Stimulated activated CD8-positive, alpha-beta memory T cell treated with anti-CD3 and anti-CD28 coated beads, Interleukin-4, amount 100 ng/mL, for 1 hour (primary cell): ENCODE measurements at places on chromosomes 4 and X.

DNA sequence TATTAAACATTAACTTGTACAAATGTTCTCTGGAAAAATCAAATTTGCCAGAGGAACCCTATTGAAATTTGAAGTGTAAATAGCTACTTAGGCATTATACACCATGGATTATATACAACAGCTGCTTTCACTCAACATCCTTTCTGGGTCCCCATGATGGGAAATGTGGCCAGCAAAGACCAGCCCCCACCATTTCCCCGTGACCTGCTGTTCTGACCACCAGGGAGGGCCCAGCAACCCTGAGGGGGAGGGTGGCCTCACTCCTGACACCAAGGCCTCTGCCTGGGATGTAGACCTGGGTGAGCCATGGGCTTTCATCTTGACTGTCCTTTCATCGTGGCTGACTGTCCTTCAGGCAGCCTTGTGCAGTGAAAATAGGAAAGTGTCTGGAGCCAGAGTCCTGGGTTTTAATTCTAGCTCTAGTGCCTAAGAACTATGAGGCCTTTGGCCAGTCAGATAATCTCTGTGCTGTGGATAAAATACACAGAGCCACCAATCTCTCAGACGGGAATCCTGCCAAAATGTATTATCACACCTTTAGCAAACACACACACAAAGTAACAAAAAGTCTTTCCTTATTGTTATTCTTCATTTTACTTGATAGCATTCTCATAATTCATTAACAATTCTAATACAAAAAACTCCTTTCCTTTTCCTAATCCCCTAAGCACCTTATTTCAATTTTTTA lies 45.1 kb downstream of the NR3C2 start:
- DNase-seq: no peak

- no peak for DNase-seq
Observed at GRCh38 chr4:79083406-79084010, 144.3 kb upstream of the PAQR3 start.

GRCh38 chr4:54090804-54091623 lies 8.9 kb upstream of the GSX2 start:
- DNase-seq: no peak

DNA sequence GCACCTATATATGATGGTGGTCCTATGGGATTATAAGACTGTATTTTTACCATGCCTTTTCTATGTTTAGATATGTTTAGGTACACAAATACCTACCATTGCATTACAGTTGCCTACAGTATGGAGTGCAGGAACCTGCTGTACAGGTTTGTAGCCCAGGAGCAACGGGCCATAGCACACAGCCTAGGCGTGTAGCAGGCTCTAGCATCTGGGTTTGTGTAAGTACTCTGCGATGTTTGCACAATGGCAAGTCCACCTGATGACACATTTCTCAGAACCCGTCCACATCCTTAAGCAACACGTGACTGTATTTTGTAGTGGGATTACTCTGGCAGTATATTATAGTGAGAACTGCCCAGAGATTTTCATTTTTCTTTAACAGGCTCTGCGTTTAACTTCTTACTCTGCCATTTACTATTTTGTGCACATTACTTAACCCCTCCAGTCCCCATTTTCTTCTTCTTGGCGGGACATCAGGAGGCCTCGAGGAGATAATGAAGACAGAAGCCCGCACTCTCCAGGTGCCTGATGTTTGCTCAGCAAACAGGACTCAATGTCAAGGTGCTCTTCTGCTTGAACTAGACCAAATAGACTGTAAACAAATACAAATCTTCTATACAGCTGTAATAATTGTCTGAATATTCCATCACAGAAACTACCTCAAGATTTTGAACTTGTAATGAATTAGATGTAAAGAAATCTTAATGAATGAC lies 102.0 kb upstream of the PDLIM3 start:
- no peak for DNase-seq

- no peak for DNase-seq
Observed at GRCh38 chr4:70062000-70062399, 11.8 kb downstream of the HTN1 start.

- DNase-seq: no peak
Observed at GRCh38 chr4:152646221-152646620, 33.6 kb downstream of the TMEM154 start.

GRCh38 chrX:142804085-142804484 lies 221.6 kb upstream of the SPANXN4 start:
- no peak for DNase-seq

GRCh38 chr4:40672528-40673522 lies 43.2 kb upstream of the RBM47 start:
- DNase-seq: no peak

- no peak for DNase-seq
Observed at GRCh38 chr4:2411786-2412510, 6.5 kb downstream of the ZFYVE28 start.

DNA sequence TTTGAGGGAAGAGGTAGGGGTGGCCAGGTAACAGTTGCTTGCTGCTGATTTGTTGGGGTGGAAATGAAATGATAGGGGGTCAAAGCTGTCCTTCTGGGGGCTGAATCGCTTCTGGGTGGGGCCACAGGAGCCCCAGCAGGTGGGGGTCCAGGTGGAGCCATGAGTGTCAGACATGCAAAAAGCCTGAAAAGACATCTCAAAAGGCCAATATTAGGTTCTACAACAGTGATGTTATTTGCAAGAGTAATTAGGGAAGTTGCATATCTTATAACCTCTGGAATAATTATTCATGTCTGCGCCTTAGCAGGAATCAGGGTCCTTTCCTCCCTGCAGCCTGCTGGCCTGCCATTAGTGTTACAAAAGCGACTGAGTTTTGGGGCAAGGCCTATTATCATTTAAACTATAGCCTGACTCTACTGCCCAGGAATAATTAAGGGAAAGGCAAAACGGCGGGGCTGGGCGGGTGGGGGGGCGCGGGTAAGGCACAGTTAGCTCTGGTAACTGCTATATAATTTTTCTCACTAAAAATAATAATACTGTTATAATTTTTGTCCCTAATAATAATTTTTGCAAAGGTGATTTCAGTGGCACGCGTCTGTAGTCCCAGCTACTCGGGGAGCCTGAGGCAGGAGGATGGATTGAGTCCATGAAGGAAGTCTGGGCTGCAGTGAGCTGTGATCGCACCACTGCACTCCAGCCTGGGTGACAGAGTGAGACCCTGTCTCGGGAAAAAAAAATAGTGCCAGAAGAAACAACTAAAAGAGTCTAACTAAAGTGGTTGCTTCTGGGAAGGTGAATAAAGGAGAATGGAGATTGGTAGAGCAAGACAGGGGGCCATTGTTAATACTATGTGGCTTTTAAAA lies 145.7 kb downstream of the MAGEB17 start:
- DNase-seq: no peak

DNA sequence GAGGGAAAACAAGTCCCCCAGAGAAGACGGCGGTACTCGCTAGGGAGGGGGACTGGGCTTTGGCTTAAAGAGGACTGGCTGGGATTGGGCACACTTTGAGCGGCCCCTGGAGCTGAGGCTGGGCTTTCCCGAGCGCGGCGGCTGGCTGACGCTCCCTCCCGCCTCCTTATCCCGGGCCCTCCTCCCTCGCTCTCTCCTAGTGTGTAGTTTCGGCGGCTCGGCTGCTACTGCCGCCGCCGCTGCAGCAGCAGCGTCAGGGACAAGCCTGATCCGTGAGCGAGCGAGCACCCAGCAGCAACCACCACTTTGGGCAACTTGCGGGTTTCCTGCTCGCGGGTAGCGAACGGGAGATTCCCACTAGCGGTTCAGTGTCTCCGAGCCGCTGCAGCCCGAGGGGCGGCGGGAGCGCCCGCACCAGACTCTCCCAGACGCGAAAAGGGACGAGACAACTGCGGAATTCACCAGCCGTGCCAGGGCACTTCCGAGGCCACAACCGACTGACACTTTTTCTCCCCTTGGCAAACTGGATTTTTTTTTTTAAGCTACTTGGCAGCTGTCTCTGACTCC lies 632 bp upstream of the PCDH7 start:
- no peak for DNase-seq

DNA sequence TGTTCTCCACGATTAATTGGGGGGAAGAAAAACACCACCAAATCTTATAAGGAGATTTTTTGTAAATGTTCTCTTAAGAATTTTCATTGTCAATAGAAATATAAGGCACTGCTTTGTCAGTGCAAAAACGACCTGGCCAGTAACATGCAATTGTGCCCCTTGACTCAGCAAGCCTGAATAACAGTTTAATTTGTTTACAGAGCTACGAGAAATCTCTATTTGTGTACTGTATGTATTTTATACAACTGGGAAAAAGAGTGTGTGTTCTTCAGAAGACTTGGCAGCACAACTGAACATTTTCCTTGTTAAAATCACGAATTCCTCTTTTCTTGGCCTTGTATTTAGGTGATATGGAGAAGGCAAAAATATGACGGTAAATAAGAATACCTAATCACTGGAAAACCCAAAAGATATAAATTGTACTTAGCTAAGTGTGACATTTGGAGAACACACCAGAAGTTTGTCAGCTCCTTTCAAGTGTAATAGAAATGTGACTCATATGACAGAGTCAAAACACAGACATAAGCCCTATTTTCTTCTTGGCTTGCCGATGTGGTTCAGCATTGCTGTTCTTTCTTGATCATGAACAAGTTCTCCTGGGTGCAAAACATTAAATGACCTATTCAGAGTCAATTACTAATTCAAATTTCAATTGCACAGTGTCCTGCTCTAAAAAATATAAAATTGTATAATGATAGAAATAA lies 945.0 kb upstream of the INTU start:
- no peak for DNase-seq

DNA sequence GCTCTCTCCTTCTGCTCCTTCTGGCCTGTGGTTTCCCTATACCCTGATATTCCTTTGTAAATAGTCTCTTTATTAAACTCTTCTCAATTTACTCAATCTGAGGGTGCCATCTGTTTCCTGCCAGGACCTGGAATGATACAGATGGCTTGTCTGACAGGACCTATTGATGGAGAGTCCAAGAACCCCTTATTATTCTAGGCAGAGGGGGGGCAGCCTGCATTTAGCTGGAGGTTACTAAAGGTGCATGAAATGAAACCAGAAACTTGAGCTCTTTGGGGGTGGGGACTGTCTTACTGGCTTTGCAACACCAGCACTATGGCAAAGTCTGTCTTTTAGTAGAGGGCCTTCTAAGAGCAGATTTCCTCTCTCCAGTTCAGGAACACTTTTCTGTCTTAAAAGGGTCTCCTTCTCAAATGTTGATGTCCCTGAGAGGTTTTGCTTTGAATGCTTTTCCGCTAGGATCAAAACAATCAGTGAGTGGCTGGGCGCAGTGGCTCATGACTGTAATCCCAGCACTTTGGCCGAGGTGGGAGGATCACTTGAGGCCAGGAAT lies 162.5 kb upstream of the MED14 start:
- DNase-seq: no peak

DNA sequence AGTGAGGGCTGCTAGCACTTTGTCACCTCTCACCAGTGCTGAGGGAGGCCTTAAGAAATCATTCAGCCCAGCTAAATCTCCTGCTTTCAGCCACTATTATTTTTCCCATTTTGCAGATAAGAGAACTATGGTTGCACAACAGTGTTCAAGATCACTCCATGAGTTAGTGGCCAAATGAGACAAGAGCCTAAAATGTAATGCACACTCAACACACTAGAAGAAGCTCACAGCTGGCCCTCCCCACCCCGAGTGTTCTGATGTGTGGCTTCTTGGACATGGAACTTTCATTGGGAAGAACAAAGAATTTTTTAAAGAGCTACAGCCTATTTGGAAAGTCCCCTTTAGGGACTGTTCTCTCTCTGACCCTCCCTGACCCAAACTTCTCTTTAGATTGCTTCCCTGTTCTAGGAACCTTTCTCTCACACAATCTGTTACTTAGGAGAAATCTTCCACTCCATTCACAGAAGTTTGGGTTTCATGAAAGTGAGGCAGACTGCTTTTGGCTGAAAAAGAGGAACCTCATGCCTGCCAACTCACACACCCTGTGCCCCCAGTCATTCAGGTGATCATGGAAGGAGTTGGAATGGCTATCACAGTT lies 44.0 kb upstream of the CT47C1 start:
- no peak for DNase-seq

GRCh38 chrX:137194164-137194563 lies 160.4 kb upstream of the GPR101 start:
- DNase-seq: no peak

DNA sequence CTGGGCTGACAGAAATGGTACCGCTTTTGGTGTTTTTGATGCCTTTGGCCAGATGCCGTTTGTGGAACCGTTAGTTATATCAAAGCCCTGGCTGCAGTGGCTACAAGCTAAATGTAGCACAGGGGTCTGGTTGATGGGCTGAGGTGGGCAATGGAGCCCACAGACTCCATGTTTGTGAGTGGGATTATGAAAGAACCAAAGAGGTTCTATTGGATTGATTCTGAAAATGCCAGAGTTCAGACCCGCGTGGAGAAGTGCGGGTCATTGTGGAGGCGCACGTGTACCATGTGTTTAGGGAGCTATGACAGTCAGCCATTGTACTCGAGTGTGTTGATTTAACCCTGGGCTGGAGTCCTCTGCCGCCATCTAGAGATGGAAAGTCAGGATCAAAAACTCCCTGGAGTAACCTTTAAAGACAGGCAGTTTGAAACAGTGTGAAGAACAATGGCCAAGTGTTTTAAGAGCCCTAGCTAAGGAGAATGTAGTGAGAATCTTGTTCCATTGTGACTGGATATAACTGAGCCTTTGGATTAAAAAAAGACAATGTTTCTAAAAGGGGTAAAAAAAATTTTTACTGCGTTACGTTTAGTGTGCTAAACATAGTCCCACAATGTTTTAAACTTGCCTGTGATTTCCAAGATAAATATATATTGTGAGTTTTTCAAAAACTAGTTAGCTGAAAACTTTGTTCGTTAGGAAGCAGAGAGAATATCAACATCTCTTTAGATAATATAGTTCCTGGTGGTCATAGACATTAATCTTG lies 12.7 kb downstream of the ART3 start:
- DNase-seq: no peak
